ENCODE measurements at places on chromosomes 3 and 15. TPM values are rescaled to one million over a fixed set of nuclear protein-coding genes. Genes with fewer than 3 reads are reported as not detected.

GRCh38 chr15:56244038-56244810 is 545 bp upstream of the RFX7 start:
- ATAC-seq, result peak; percentile 72

DNA sequence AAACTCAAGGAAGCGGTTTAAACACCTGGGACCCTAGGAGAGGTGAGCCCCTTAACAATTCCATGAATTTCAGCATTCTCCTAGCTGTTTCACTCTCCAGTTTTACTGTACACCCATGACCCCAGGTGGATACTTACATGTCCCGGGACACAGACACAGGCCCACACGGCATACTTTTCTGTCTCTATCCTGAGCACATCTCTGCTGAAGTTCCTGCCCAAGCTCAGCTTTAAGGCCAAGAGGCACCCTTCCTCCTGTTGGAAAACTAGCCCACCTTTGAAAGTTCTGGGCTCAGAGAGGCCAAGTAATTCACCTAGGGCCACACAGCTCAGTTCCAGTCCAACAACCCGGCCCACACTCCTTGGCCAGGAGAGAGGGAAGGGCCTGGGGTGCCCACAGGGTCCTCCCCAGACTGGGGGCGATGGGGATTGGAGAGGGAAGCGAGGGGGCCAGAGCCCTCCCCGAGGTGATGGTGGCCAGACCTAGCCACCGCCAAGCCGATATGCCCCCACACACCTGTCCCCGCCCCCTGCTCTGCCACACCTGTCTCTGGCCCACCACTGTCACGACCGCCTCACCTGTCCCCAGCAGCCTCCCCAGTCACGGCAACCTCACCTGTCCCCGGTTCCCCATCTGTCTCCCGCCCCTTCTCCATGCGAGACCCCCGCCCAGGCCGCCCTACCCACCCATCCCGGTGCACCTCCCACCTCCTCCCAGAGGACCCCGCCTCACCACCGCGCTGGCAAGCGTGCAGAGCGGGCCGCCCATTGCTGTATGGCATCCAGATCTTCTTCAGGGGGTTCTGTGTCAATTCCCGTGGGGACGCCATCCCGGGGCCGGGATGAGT is 431 bp downstream of the PFKFB4 start:
- no peak for ATAC-seq

DNA sequence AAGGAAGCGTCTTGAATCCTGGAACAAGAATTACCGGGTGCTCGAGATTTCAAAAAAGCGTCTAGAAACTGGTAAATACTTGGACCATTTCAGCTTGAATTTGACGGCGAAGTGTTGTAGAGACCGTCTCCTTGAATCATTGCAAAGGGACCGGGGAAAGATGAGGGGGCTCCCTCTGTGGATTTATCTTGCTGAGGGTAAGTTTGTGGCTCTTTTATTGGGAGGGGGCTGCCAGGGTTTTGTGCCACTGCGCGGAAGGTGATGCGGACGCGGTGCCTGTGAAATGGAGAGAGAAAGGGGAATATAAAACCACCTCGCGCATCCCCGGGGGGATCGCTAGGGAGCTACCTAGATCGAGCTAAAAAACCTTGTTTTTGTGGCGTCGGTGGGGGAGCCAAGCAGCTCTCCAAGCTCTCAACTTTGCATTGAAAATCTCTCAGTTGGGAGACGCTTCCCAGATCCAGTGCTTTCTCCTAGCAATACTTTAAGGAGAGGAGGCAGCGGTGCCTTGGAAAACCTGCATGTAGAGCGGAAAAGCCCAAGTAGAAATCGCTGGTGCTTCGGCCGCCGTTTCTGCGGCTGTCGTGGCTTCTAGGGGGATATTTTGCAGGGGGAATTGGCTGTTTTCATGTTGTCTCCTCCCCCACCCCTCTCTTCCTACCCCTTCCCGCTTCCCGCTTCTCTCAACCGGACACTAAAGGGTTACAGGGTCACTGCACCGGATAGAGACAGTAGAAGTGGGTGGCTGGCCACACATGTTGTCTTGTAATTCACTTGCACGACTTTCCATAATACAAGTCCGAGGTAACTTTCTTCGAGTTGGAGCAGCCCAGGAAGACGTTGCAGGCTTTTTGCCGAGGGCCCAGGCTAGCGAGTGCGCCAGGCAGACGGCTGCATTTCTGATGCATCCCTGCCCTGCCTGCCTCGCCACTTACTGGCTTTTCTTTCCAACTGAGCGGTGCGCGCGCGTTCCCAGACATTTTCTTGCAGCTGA is 187.6 kb downstream of the NLGN1 start:
- no peak for ATAC-seq

The ACOX2 gene
- total RNA-seq, result 14.3 TPM

GRCh38 chr15:79595306-79595705 is 163.2 kb downstream of the MINAR1 start:
- ATAC-seq, result no peak

The TMCO5A gene
- total RNA-seq, result not detected

DNA sequence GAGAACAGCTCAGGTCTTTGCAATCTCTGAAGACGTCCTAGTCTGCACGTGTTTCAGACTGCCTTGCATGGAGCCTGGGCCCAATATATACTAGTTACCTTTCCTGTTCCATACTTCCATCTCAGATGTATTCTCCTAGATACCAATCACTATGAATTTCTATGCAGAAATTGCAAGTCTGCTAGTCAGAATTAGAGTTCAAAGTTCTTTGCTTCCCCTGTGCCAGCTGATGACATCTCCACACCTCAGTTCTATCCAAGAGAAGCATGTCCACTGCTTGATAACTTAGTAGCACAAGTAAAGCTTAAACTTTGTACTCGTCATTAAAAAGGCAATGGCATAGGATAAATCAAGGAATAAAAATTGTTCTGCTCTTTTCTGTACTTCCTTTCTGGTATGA is 133.6 kb upstream of the PLXND1 start:
- ATAC-seq, result no peak

GRCh38 chr15:100900136-100900794 is 18.9 kb upstream of the LRRK1 start:
- ATAC-seq, result no peak

GRCh38 chr15:55917881-55918296 is 75.5 kb downstream of the NEDD4 start:
- peak; percentile 42 for ATAC-seq

GRCh38 chr3:128481438-128481942 is 11.5 kb downstream of the GATA2 start:
- ATAC-seq, result peak; percentile 15

The KLF15 gene
- 0.60 TPM for total RNA-seq

The RPP14 gene
- 12.8 TPM for total RNA-seq

The EDEM1 gene
- 37.3 TPM for total RNA-seq

The SPSB4 gene
- total RNA-seq, result not detected
